ENCODE measurements at places on chromosomes 4 and X.

- no peak for DNase-seq
Observed at GRCh38 chrX:65451663-65452062, 82.9 kb downstream of the LAS1L start.

GRCh38 chr4:186623546-186623945, 68.2 kb upstream of the MTNR1A start:
- no peak for DNase-seq

DNA sequence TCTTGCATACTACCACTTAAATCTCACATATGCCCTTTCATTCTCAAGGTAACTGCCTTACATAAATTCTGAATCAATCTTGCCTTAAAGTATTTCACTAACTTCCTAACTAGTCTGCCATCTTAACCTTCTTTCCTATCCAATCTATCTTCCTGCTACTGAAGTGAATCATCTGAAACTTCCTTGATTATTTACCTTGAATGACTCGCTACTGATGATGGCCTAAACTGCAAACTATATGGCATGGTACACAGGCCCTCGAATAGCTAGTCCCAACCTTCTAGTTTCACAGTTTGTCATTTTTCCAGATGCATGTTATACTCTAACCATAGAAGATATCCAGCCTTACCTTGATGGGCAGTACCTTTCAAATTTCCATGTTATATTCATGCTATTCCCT, 19.9 kb downstream of the PHKA1 start:
- no peak for DNase-seq

DNA sequence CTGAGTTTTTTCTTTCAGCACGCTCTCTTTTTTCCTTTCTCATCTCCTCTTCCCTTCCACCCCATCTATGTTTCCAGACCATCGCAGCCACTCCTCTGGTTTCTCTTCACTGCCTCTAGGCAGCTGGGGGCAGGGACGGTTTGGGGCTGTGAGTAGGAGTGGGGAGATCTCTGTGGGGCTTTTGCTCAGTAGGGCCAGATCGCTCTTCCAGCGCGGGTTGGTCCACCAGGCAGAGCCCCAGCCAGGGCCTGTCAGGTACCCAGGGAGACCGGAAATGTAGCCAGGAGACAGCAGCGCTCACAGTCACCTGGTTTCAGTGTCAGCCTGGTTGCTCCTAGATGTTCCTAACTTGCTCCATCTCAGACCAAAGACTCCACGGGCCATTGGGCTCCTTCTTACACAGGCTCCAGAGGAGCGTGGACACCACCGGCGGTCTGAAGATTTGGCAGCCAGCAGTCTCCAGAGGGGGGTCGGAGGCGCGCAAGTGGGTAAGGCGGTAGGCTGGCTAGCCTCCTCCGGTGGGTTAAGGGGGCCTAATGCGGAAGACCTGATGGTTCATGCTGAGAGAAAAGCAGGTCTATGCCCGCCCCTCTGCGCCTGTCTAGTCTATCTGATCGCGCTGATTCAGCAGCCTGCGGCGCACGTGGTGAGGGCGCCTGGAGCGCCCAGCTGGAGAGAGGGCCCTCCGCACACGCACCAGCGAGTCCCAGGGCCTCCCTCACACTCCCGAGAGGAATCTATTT, 1.8 kb downstream of the FGF5 start:
- DNase-seq = no peak

GRCh38 chr4:75494563-75494962, 19.6 kb downstream of the RCHY1 start:
- no peak for DNase-seq

- DNase-seq = no peak
Observed at GRCh38 chr4:177047851-177048174, 255.1 kb upstream of the VEGFC start.

DNA sequence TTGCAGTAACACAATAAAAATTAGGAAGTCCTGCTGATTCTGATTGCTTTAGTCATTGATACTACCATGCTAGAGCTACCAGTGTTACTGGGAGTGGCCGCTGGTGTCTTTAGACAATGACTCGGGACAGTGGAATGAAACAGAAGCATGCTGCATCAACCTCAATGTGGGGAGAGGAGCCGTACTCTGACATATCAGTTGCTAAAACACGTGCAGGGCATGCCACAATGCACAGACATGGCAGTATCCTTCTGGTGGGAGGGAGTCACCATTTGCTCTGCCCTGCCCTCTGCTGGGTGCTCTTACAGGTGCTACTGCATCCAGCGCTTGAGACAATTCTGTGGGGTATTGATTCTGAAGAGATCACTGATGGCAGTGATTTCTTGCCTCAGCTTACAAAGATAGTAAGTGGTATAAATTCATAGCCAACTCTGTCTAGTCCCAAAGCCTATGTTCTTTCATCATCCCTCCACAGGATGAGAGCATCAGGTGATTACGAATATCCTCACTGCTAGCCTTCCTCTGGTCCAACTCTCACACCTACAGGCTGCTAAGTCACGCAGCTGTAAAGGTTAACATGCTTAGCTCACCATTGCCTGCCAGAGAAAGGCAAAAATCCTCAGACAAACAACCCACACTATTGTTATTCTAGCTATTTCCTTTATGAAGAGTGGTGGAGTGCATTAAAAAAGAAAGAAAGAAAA, 43.7 kb downstream of the NSG1 start:
- no peak for DNase-seq

- no peak for DNase-seq
Observed at GRCh38 chr4:171979461-171979860, 166.3 kb downstream of the GALNTL6 start.

- no peak for DNase-seq
Observed at GRCh38 chr4:10832806-10833628, 148.4 kb upstream of the CLNK start.

- DNase-seq = no peak
Observed at GRCh38 chrX:49172280-49172780, 632 bp downstream of the PLP2 start.

DNA sequence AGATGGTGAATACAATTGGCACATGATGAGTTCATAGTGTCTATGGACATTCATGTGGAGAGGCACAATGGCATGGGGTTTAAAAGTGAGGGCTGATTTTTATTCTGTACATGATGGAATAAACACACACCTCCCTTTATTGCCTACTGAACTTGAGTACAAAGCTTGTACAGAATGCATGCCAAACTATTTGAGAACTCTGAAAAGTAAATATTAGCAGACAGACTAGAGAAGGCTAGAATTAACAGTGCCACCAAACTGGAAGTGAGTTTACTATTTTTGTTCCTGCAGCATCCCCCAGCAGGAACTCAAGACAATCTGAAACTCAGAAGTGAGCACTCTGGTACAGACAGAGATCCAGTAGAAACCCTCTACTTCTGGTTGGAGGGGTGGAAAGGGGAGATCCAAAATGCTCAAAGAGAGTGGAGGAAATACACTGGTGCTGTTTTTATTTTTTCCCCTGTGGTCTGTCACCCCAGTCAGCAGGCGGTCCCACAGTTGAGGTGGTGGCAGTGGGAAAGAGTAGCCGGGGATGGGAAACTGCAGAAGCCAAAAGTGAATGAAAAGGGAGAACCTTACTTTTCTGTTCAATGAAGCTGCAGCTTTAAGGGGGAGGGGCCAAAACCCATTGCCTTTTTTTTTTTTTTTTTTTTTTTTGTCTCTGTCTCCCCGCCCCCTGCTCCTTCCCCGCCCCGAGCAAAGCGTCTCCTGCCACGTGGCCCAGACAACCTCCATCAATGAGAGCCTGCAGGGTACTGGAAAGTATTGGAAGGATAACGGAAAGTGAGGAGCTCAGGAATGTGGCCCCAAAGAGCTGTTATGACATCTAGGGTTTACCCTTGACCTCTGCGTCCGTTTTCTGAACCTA, 20.5 kb downstream of the AKAP4 start:
- no peak for DNase-seq

DNA sequence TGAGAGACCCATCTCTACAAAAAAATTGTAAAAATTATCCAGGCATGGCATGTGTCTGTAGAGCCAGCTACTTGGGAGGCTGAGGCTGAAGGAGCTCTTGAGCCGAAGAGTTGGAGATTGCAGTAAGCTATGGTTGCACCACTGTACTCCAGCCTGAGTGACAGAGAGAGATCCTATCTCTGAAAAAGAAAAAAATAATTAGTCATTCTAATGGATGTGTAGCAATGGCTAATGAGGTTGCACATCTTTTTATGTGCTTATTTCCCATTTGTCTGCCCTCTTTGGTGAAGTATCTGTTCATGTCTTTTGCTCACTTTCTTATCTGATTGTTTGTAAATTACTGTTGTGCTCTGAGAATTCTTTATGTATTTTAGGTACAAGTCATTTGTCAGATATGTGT, 19.0 kb upstream of the MAML3 start:
- no peak for DNase-seq

- no peak for DNase-seq
Observed at GRCh38 chr4:2591189-2591588, 54.7 kb downstream of the FAM193A start.

- no peak for DNase-seq
Observed at GRCh38 chr4:113756005-113756410, 5.5 kb downstream of the CAMK2D start.

DNA sequence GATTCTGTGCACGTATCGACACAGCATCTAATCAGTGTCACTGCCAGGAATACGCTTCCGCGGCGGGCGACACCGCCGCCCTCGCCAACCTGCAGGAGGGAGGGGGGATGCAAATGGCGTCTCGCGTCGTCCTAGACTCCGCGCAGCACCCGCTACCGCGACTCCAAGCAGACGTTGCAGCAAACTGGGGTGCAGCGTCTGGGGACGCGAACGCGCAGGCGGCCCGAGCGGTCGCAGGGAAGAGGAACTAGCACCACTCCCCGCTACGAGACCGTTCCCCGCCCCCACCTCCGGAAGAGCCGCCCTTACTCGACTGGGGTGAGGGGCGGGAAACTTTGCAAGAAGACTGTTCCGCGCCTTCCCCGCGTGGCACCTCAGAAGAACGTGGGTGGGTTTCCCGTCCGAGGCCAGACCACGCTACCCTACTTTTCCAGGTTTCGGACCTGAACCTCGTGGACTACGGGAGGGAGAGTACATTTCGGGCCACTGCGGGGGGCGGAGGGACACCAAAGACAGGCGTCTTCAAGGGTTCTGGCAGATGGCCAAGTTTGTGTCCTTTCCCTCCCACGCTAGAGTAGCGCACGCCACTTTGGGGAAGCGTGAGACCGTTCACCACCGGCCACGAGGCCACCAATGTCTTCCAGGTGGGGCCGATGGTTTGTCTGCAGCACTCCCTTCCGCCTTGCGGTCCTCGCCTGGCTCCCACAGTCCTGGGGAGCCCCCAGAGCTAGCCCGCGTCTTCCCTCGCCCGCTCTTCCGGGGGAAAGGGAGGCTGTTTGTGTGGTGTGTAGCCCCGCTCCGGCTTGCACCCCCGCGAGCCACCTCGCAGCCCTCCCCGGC, 78.0 kb upstream of the BCOR start:
- DNase-seq = peak; percentile 86

GRCh38 chrX:129825746-129826505, 17.8 kb downstream of the ZDHHC9 start:
- DNase-seq = no peak

- DNase-seq = no peak
Observed at GRCh38 chrX:47231167-47231566, 1.6 kb upstream of the USP11 start.

DNA sequence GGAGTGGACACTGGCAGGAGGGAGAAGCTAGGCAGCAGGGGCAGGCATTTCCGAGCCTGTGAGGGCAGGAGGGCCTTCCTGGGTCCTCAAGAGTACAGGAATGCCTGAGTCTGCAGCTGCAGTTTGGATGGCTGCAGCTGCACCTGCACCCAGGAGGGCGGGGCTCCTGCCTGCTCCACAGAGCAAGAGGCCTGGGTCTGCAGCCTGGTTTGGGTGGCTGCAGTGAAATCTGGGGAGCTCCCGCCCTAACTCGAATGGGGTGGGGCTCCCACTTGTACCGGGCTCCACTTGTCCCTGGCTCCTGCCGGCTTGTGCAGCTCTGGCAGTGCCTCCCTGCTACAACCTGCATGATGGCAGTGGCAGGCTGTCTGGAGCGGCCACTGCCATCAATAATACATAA, 436.0 kb downstream of the ARHGAP24 start:
- DNase-seq = no peak

- DNase-seq = no peak
Observed at GRCh38 chrX:47643926-47644325, 6.4 kb downstream of the ELK1 start.

DNA sequence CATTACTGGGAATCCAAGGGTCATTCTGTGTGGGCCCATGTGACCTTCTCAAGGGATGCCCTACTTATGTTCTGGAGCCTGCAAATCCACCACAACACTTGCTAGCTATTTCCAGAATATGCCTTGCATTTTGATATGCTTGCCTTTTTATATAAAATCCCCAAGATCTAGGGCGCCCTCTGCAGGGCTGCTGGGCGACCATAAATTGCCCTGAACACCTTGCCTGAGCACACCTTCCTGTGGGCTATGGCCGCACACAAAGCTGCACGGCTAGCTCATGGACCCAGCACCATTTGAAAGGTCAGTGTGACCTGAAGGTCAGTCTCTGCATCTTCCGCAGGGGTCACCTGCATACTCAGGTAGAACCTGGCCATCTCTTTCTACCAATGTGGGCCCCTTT, 311.7 kb downstream of the NLGN4X start:
- no peak for DNase-seq

GRCh38 chr4:186144198-186144945, 39.9 kb downstream of the FAM149A start:
- no peak for DNase-seq

GRCh38 chrX:110759785-110760184, 35.8 kb downstream of the CHRDL1 start:
- no peak for DNase-seq

DNA sequence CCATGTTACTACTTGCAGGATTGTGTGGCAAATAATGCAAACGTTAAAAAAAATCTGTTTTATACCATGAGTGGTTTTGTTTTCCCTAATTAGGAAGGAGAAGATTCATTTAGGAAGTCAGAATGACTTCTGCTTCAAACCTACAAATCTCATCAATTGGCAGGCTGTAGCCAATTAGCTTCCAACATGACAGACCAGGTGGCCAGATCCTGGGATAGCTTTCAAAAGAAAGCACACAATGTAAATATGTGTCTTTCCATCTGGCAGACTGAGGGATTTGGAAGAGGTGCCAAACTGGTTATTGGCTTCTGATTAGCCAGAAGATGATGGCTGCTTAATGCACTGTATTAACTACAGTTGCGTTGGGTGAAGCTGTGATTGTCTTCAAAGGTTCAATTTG, 432.8 kb downstream of the ANKRD50 start:
- DNase-seq = no peak
